ENCODE measurements at places on chromosomes 16 and 17. TPM values are rescaled to one million over a fixed set of nuclear protein-coding genes. Genes with fewer than 3 reads are reported as not detected.

- no peaks in the 10 kb centered on the region for H3K4me1 ChIP-seq
- H3K27ac ChIP-seq = no peak overlapping the region
- DNase-seq = no peak
- H3K4me3 ChIP-seq = no peak overlapping the region
- no peaks in the 10 kb centered on the region for H3K27me3 ChIP-seq
Observed at GRCh38 chr16:83238949-83239691, 568.7 kb upstream of the HSBP1 start.

GRCh38 chr17:8976638-8977037 is 11.1 kb upstream of the PIK3R5 start:
- no peaks in the 10 kb centered on the region for H3K36me3 ChIP-seq
- H3K4me1 ChIP-seq = no peaks in the 10 kb centered on the region
- no peaks in the 10 kb centered on the region for H3K27me3 ChIP-seq
- no peak overlapping the region for H3K27ac ChIP-seq
- H3K4me3 ChIP-seq = no peak overlapping the region

DNA sequence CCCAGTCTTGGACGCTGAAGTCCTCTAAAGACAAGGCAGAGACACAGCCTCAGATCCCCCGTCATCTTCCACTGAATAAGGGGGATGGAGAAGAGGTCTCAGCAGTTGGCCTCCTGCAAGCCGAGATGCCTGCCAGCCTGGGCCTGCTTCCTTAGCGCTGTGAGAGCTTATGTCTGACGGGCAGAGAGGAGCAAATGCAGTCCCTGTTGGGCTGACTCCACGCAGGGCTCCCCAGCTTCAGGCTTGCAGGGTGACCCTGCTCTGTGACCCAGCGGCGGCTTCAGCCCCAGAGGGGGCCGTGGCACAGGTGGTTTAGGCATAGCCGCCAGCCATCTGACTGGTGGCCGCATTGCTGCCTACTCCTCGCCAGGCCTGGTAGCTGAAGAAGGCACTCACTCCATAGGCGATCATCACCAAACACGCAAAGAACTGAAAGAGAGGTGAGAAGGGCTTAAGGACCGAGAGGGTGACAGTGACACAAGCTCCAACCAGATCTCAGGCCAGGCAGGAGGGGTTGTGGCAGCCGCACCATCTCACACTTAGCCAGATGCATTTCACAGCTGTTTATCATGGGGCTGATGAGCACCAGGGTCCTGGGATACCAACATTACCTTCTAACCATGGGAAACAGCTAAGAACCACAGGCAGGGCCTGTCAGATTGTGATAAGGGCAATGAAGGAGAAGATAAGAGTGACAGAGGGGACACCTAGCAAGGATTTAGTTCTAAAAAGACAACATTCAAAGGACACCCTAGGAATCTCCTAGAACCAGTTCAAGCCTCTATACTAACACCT is 11.7 kb downstream of the ARL2BP start:
- no peak overlapping the region for H3K27ac ChIP-seq
- peaks cover 10% of the 10 kb centered on the region for H3K4me1 ChIP-seq
- H3K4me3 ChIP-seq = no peak overlapping the region
- no peaks in the 10 kb centered on the region for H3K27me3 ChIP-seq

GRCh38 chr17:57746221-57746620 is 1.1 kb upstream of the CCDC182 start:
- DNase-seq = no peak
- no peaks in the 10 kb centered on the region for H3K36me3 ChIP-seq
- no peak overlapping the region for H3K27ac ChIP-seq
- H3K27me3 ChIP-seq = no peaks in the 10 kb centered on the region
- no peak overlapping the region for H3K4me3 ChIP-seq

DNA sequence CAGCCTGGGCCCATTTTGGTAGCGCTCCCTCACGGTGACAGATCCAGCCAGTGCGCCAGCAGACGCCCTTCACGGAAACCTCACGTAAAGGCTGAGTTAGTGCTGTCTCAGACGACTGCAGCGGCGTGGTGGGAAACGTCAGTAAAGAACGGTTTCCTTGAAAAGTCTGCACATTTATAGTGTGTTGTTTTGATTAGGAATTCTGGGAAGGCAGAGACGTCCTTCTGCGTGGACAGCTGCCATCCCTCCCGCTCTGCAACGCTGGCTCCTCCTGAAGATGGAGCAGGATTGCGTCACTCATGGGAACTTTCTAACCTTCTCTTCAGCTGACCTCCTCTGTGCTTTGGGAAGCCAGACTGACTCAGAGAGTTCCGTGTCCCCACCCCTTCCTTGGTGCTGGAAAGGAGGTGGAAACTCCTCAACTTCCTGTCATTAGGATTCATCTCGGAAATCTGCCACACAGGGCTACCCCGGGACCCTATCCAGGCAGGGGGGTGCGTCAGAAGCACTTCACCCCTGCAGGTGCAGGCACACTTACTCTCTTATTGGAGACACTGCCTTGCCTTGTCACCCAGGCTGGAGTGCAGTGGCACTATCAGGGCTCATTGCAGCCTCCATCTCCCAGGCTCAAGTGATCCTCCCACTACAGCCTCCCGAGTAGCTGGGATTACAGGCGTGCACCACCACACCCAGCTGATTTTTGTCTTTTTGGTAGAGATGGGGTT is 24.3 kb upstream of the CRISPLD2 start:
- peak; percentile 43 for DNase-seq
- H3K4me3 ChIP-seq = peak overlapping the region; percentile 0
- H3K27ac ChIP-seq = peak overlapping the region; percentile 69
- H3K4me1 ChIP-seq = no peaks in the 10 kb centered on the region
- no peaks in the 10 kb centered on the region for H3K36me3 ChIP-seq

DNA sequence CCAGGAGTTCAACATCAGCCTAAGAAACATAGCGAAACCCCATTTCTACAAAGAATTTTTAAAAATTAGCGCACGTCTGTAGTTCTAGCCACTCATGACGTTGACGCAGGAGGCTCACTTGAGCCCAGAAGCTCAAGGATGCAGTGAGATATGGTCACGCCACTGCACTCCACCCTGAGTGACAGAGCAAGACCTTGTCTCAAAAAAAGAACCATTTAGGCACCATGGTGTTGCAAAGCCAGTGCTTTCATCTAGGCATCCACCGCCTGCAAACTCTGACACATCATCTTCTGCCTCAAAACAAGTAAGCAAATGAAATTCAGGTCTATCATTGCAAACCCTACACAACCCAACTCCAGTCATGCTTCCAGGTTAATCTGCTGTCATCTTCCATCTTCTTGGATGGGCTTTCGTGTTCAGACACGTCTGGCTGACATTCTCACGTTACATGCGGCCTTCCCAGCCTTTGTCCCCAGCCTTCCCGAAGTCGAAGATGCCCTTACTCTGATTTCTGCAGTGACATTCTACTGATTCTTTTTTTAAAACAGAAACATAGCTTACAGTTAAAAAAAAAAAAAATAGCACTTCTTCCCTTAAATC is 8.9 kb downstream of the ANKRD11 start:
- H3K4me1 ChIP-seq = peaks cover 100% of the 10 kb centered on the region
- no peak for DNase-seq
- peak overlapping the region; percentile 47 for H3K27ac ChIP-seq
- H3K36me3 ChIP-seq = no peaks in the 10 kb centered on the region

GRCh38 chr16:3640207-3640606 is 14.3 kb upstream of the DNASE1 start:
- no peak overlapping the region for H3K27ac ChIP-seq
- no peaks in the 10 kb centered on the region for H3K4me1 ChIP-seq
- no peaks in the 10 kb centered on the region for H3K27me3 ChIP-seq
- DNase-seq = no peak
- peaks cover 24% of the 10 kb centered on the region for H3K36me3 ChIP-seq

GRCh38 chr17:70206361-70207010 is 37.2 kb downstream of the KCNJ2 start:
- no peaks in the 10 kb centered on the region for H3K27me3 ChIP-seq
- H3K4me1 ChIP-seq = no peaks in the 10 kb centered on the region

- no peaks in the 10 kb centered on the region for H3K36me3 ChIP-seq
- peaks cover 19% of the 10 kb centered on the region for H3K4me1 ChIP-seq
- H3K27ac ChIP-seq = no peak overlapping the region
- peak; percentile 80 for DNase-seq
- H3K4me3 ChIP-seq = no peak overlapping the region
- no peaks in the 10 kb centered on the region for H3K27me3 ChIP-seq
Observed at GRCh38 chr17:44331249-44331760, 6.7 kb upstream of the SLC25A39 start.

- no peaks in the 10 kb centered on the region for H3K36me3 ChIP-seq
- peaks cover 25% of the 10 kb centered on the region for H3K4me1 ChIP-seq
- DNase-seq = peak; percentile 51
- peak overlapping the region; percentile 100 for H3K27ac ChIP-seq
- H3K4me3 ChIP-seq = peak overlapping the region; percentile 75
Observed at GRCh38 chr17:34981538-34982241, 1.4 kb downstream of the LIG3 start.

DNA sequence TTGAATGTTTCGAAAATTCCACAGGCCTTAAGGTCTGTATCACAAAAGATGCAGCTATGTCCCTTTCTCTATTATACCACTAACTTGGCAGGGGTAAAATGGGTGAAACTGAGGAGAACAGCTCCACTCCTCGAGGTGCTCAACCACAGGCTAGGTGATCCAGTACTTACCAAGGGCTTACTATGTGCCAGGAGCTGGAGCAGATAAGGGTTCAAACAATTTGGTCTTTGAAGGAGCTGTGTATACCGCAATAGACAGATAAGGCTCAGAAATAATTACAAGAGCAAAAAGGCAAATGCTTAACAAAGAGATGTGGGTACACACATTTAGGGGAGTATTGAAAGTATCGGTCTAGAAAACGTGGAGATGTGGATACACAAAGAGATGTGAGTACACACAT is 1.5 kb downstream of the XPO6 start:
- peaks cover 25% of the 10 kb centered on the region for H3K4me1 ChIP-seq
- no peak for DNase-seq
- H3K36me3 ChIP-seq = peaks cover 36% of the 10 kb centered on the region
- no peaks in the 10 kb centered on the region for H3K27me3 ChIP-seq
- peak overlapping the region; percentile 87 for H3K27ac ChIP-seq

DNA sequence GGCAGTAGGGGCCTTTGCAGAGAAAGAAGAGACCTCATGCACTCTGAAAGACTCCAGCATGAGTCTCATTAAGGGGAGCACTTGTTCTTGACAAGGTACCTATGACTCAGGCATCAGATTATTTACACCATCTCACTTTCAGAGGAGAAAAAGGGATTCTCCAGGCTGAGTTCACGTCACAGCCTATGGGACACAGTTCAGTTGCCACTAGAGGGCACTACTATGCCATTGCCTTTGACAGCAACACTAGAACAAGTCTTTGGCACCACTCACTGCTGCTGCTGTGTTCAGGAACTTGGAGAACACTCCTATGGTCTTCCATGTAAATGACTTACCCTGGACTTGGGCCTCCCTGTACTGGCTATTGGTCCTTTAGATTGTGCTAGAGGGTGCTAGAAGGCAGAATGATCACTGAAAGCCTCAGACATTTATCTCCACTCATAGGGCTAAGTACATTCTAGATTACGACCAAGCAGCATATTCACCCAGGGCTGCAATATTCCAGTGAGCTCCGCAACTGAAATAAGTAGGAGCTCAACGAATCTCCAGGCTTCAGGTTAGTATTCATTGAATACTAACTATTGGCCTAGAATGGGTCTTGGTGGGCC is 225.1 kb upstream of the CA10 start:
- no peaks in the 10 kb centered on the region for H3K36me3 ChIP-seq
- no peaks in the 10 kb centered on the region for H3K27me3 ChIP-seq
- H3K27ac ChIP-seq = no peak overlapping the region
- H3K4me3 ChIP-seq = no peak overlapping the region

DNA sequence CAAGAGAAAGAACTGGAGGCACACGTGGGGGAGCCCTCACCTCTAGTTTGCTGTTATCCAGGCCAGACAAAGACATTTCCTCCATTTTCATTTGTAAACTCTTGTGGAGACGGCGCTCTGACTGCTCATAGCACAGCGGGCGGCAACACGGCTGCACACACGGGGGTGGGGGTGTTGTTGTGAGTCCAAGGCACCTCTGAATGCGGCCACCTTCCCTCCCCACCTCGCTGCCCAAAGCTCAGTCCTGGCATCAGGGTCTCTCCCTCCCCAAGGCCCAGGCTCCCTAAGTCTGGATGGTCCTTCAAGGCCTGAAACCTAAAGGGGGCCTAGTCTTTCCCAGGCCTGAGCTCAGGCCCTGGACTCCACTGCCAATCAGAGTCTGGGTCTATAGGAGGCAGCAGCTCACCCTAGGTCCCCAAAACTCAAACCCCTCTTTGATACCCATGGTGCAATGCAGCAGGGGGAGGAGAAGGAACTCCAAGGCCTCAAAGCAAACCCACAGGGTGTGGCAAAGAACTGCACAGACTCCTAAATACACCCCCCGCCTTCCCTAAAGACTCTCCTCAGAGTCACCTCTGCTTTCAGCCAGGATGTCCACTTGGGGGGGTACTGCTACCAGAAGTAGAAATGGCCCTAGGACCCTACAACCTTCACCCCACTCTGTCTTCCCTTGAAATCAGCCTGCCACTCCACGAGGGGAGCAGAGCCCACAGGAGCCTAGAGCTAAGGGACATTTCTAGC is 1.5 kb downstream of the ATXN7L3 start:
- peaks cover 46% of the 10 kb centered on the region for H3K36me3 ChIP-seq
- H3K4me1 ChIP-seq = peaks cover 29% of the 10 kb centered on the region

DNA sequence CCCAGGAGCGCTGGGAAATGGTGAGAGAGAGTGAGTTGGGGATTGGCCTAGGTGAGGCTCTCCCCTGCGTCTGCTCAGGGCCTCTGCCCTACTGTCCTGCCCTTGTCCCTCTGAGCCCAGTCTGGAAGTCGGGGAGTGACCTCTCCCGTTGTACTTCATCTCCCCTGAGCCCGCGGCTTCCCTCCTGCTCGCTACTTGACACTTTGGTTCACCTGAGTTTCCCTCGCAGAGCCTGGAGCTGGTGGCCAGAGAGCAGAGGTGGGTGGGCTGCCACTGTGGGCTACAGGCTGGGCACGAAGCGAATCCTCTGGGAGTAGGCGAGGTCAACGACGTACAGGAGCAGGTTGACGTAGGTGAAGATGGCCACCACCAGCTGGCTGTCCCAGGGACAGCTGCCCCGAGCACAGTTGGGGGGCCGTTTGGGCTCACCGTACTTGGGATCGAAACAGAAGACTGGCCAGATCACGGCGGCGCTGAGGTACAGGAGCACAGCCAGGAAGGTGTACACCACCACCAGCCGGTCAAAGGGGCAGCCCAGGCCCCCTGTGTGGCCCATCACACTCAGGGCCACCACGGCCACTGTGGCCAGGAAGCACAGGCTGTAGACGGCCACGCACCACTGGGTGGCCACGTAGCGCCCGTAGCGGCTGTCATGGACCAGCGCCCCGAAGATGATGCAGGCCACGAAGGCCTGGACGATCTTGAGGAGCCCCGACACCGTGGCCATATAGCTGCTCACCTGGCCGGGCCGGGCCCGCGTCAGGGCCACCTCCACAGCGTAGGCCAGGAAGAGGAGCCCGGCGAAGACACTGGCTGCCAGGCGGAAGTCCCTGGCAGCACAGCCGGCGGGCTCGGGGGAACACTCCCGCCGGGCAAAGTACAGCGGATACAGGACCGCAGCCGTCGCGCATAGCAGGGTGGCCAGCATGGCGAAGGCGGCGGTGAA is 3.7 kb upstream of the PYCR1 start:
- no peaks in the 10 kb centered on the region for H3K36me3 ChIP-seq
- H3K4me3 ChIP-seq = no peak overlapping the region
- H3K4me1 ChIP-seq = peaks cover 9% of the 10 kb centered on the region
- H3K27me3 ChIP-seq = peaks cover 12% of the 10 kb centered on the region
- no peak for DNase-seq

GRCh38 chr17:77471984-77472461 is 331.3 kb downstream of the SEC14L1 start:
- H3K27me3 ChIP-seq = no peaks in the 10 kb centered on the region
- H3K4me1 ChIP-seq = peaks cover 95% of the 10 kb centered on the region
- H3K36me3 ChIP-seq = peaks cover 12% of the 10 kb centered on the region
- H3K27ac ChIP-seq = peak overlapping the region; percentile 88
- DNase-seq = peak; percentile 56

EVI2B gene
- 7.6 TPM for polyA plus RNA-seq

KRTAP4-5 gene
- polyA plus RNA-seq = not detected

KRT14 gene
- not detected for polyA plus RNA-seq

KRTAP4-9 gene
- not detected for polyA plus RNA-seq

SOST gene
- polyA plus RNA-seq = not detected

CDH3 gene
- polyA plus RNA-seq = 1.7 TPM

PLA2G10 gene
- polyA plus RNA-seq = 1.4 TPM

Data from stomach (tissue), 19 donors.